SIG-M5 (cell line): ENCODE measurements at places on chromosomes 11 and 22.

DNA sequence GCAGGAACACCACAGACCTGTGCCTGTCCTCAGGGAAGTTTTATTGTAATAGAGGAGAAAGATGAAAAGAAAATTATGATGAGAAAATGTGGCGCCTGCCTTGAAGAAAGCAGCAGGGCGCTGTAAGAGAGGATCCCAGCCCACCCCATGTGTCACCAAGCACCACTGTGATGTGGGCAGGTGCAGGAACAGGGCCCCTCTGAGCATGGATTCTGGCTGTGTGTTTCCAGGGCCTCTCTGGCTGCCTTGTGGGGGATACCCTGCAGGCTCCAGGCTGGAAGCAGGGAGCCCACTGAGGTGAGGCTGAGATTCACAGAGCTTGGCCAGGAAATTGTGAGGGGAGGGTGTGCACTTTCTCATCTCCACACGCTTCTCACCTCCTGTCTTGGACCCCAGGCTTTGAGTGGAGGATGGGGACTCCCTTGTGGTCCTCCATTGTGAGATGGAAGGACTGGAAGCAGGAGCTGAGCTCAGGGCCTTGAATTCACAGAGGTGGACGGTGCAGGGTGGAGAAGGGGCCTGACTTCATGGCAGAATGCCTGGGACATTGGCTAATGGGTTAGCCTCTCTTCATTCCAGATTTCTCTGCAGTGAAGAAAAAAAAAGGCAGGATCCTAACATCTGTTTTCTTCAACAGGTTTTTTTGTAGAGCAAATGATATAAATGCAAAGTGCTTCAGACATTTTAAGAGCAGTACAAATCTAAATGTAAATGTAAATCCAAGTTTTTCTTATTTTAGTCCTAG, 246.6 kb upstream of the B3GAT1 start:
- no peak for DNase-seq

GRCh38 chr22:27581236-27581635, 220.3 kb downstream of the MN1 start:
- no peak for DNase-seq

- no peak for DNase-seq
These were observed 105.3 kb upstream of the KIRREL3 start for GRCh38 chr11:127105593-127106541.

DNA sequence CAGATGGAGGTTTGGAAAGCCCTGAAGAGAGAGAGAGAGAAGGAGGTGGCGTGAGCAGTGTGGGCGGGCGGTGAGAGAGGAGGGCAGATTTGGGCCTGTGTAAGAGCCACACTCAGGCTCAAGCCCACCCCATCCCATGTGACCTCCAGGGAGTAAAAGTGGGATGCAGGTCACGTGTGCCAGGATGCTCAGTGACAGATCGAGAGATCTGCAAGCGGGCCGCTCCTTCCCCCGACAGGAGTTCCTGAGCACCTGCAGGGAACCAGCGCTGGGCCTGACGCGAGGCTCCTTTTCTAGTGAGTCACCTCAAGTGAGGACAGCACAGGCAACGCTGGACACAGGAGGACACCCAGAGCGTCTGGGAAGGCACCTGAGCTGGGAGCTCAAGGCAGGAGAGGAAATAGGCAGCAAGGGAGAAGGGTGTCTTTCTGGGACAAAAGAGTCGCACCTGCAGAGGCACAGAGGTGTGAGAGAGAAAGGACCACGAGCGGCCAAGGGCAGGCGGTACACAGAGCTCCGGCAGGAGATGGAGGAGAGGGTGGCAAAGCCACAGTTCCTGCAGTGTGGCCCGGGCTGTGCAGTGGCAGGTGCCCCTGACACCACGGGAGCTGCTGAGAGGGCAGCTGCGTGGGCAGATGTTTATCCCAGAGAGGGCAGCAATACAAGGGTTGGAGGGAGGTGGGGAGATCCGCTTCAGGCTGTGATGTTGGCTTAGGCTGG, 1294.8 kb downstream of the TBC1D22A start:
- no peak for DNase-seq

DNA sequence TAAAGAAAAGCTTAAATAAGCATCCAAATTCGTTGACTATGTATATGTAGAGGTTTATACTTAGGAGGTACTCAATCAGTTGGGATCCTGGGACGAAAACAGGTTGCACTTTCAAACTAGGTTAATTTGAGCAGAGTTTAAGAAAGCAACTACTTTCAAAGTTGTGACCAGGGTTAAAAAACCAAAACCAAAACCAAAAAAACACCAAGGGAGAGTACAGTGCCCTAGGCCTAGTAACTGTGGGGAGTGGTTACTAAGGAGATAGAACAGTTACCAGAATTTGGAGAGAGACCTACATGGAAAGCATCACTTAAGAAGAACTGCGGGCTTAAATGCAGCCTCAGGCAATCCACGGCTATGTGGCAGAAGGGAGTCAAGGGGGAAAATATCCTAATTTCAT, 148.3 kb downstream of the JRKL start:
- DNase-seq, result no peak

- no peak for DNase-seq
These were observed 75.8 kb downstream of the ARHGAP8 start for GRCh38 chr22:44828193-44828592.

DNA sequence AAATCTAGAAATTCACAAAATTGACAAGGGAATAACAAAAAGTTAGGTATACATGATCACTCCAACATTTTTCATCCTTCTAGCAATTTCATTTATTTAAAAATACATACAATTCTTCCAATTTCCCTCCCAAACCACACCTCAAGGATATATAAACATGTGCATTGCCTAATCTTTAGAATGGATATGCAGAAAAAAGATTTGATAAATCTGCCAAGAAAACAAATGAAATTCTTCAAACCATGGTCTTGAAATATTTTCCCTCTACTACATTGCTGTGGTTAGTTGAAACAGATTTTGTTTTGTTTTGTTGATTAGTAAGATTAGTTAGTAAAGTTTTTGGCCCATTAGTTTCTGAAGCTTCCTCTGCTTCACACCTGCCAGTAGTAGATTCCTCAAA, 703.3 kb upstream of the CCDC179 start:
- DNase-seq, result no peak

DNA sequence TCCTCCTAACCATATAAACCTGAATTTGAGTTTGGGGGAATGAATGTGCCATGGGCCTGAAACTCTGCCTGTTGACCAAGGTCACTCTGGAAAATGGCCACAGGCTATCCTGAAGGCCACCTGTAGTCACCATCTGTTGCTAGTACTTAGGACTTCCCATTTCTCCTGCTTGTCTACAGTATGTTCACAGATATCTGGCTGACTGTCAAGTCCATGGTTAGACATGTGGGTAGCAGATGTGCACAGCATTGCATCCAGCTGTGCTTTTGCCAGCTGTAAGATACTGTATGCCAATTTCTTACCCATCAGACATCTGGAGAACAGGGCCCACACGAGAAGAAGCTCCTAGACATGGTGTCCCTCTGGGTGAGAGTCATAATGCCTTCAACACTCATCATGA, 475.4 kb downstream of the INSC start:
- DNase-seq, result no peak

GRCh38 chr22:27877501-27877900, 41.6 kb downstream of the PITPNB start:
- no peak for DNase-seq

DNA sequence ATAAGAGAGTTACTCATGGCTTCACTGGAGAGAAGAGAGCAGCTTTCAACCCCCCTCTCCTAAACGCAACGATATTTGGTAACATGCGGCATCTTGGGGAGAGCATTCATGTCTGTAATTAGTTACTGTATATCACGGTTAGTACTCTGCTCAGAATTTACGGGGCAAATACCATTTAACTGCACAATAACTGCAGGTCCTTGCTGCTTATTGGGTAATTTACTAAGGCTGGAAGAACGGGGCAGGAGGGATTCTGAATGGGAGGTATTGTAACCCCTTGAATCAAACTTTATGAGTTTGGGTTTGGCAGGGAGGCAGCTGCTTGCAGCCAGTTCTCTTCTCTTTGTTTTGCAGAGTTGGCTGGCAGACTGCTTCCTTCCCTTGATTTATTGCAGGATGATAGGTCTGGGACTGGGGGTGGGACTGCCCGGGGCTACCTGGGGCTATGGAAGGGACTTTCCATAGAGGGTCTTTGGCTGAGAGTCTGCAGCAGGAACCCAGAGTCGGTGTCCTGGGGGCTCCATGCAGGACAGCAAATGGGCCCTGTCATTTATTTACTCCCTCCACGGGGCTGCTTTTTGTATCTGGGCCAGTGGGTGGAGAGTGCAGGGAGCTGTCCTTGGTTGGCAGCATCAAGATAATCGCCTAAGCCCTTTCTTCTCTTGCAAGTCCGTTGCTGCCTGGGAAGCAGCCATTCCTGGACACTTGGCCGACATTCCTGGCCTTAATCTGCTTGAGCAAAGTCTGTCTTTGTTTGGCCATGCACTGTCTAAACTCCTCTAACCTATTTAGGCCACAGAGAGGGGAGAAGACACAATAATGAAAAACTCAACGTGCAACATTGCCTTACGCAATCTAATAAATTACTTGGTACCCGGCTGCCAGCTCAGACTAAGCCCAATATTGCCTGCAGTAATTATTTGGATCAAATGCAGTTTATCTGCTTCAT, 188.9 kb downstream of the ST3GAL4 start:
- no peak for DNase-seq

- no peak for DNase-seq
These were observed 6.8 kb upstream of the INSC start for GRCh38 chr11:15107730-15108515.

DNA sequence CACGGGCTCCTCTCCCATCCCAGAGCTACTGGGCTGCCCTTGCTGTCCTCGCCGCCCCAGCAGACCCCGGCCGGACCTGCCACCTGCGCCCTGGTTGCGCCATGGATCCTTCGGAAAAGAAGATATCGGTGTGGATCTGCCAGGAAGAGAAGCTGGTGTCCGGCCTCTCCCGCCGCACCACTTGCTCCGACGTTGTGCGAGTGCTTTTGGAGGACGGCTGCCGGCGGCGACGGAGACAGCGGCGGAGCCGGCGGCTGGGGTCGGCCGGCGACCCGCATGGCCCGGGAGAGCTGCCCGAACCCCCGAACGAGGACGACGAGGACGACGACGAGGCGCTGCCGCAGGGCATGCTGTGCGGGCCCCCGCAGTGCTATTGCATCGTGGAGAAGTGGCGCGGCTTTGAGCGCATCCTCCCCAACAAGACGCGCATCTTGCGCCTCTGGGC, 382 bp downstream of the RASSF10 start:
- no peak for DNase-seq

DNA sequence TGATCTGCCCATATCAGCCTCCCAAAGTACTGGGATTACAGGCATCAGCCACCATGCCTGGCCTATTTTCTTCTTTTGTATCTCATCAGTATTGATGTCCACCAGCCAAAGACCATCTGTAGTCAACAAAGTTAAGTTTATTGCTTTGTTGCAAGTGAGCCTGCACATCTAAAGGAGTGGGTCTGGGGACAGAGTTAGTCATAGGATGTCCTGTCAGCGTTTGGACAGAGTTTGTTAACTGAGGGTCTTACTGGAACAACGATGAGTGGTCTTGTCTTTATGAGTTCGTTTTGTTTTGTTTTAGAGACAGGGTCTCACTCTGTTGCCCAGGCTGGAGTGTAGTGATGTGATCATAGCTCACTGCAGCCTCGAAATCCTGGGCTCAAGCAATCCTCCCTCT, 40.6 kb upstream of the SEPTIN5 start:
- DNase-seq, result no peak

DNA sequence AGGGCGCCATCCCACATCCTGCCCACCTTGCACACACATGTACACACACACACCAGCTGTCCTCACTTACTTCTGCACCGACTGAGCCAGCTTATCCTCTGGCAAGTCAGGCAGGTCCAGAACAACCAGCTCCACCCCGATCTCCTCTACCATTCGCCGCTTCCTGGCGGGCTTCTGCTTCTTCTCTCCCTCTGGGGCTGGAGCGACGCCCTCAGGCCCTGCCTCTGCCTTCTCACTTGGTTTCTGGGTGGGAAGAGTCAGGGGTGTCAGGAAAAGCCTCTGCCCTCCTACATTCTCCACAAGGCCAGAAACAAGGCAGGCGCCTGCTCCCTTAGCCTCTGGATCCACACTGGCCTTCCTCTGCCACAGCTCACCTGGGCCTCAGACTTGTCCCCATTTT, 8.4 kb downstream of the HYOU1 start:
- DNase-seq, result no peak

DNA sequence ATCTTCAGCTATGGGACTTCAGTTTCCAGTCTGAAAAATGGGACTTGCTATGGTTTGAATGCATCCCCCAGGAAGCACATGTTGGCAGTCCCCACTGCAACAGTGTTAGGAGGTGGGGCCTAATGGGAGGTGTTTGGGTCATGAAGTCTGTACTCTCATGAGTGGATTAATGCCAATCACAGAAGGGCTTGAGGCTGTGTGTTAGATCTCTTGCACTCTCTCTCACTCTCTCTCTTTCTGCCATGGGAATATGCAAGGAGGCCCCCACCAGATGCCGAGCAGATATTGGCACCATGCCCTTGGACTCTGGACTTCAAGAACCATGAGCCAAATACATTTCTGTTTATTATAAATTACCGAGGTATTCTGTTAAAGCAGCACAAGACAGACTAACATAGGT, 7.8 kb upstream of the AP1B1 start:
- DNase-seq, result no peak

GRCh38 chr11:102614031-102614430, 11.1 kb downstream of the MMP20 start:
- DNase-seq, result no peak

- DNase-seq, result no peak
These were observed 13.8 kb downstream of the UQCR10 start for GRCh38 chr22:29780748-29781676.

DNA sequence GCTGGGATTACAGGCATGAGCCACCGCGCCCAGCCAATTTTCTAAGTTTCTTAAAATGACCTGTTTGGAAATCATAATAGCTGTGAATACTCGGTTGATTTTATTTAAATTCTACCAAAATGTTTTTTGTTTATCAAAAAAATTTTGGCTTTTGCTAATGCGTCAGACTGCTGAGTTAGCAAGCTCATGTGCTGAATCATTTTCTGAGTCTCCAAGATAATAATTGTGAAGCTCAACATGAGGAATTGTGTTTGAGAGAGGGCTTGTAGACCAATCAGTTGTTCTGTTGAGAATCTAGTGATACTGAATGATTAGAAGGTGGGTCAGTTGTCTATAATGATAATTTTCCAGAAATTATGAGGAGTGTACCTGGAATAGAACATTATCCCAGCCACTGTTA, 15.9 kb downstream of the RNF214 start:
- DNase-seq, result no peak

GRCh38 chr11:47388697-47389576, 10.6 kb upstream of the SPI1 start:
- DNase-seq, result no peak

DNA sequence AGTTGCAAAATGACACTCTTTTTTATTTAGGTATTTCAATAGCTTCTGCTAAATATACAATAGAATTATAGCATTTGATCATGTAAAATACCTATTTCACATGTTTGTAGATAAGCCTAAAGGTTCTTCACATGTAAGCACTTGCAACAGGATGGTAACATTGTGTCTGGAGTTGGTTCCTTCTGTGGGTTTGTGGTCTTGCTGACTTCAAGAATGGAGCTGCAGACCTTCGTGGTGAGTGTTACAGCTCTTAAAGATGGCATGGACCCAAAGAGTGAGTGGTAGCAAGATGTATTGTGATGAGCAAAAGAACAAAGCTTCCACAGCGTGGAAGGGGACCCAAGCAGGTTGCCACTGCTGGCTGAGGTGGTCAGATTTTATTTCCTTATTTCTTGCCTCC, 246.4 kb upstream of the PDGFD start:
- DNase-seq, result no peak

GRCh38 chr22:20087319-20088262, 7.5 kb downstream of the DGCR8 start:
- no peak for DNase-seq
